ENCODE measurements at places on chromosomes 2 and 18.

- no peak for DNase-seq
Observed at GRCh38 chr2:47303341-47304148, 99.4 kb upstream of the MSH2 start.

DNA sequence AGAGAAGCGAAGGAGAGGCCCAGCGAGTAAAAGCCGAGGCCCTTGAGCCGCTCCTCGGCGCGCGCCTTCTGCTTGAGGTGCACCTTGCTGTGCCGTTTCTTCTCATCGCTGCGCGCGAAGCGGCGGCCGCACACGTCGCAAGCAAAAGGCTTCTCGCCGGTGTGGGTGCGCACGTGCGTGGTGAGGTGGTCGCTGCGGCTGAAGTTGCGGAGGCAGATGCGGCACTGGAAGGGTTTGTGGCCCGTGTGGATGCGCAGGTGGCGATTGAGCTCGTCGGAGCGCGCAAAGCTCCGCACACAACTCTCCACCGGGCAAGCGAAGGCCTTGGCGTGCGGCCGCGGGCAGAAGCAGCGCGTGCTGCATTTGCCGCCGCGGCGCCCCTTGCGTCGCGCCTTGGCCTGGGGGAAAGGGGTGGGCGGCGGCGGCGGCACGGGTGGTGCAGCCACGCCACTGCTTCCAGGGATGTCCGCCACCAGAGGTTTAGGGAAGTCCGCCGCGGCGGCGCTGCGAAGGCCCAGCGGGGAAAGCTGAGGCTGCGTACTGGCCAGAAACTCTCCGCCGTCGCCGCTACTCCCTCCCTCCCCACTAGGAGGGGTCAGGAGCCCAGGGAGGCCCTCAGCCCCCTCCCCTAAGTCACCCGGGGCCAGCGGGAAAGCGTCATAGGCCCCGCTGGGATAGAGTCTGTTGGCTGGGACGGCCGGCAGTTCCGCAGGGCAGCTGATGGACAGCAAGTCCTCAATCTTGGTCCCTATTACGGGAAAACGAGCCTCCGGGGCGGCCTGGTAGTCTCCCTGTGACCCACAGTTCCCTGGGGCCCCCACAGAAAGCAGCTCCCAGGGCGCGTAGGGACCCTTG is 1.7 kb downstream of the EGR4 start:
- DNase-seq, result no peak

DNA sequence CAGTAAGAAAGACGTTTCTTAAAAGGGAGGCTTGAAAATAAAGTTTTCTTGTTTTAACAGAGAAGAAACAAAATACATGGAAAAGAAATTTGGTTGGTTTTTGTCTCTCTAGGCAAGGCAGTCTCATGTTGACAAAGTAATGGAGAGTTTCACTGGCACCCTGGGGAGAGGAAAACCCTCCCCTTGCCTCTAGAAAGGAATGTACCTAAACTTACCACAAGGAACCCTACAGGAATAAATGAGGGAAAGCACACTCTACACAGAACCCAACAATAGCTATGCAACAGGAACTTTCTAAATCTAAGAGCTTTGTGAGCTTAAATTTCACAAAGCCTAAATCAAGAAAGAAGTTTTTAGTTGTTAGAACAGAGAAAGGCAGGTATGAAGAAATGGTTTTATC is 37.0 kb downstream of the FIGN start:
- no peak for DNase-seq

GRCh38 chr2:236167297-236168109 is 683 bp downstream of the GBX2 start:
- no peak for DNase-seq

DNA sequence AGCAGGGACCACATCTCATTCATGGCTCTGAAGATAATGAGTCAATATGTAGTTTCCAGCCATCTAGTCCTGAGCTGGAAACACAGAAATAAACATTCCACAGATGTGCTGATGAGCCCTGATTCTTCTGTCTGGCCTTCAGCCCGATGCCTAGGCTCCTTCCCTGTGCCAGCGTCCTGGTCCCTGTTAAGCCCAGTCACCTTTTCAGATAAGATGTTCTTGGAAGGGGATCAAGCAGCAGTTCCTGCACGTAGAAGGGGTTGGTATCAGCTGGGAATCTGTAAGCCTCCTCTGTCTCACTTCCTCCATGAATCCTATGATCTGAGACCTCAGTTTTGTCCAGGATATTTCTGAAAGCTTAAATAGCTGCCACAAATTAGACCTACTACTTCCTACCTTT is 149.3 kb downstream of the TTC32 start:
- no peak for DNase-seq

DNA sequence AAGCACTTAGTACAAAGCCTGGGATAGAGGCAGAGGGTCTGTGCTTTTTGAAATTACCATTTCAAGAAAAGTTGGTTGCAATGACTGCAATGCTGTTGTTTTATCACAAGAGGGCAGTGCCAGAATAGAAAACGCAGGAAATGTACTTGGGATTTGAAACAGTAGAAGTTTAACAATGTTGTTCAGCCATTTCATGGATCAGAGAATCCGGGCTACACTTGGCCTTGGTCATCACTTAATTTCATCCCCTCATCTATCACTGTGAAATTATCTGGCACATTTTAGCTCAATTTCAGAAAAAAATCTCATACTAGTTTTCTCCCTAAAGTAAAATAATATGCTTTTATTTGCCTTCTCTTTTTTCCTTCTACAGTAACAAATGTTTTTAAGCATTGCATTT is 70.8 kb downstream of the RAPGEF4 start:
- DNase-seq, result no peak

DNA sequence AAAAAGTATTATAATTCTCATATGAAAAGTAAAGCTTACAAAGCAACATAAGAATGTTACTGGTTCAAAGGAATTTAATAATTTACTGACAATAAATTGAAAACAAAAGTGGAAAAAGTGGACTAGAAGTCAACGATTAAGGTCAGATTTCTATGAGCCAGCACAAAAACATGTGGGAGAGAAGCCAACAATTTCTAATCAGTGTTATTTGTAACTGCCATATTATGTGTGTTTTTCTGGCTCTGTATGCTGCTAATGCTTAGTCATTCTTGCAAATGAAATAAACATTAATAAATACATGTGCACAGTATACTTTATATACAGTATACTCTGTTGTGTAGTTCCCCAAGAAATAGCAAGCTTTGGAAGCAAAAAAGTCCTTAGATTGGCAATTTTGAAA is 301.3 kb upstream of the RGPD4 start:
- DNase-seq, result no peak

- no peak for DNase-seq
Observed at GRCh38 chr2:149800624-149801542, 213.3 kb upstream of the MMADHC start.

DNA sequence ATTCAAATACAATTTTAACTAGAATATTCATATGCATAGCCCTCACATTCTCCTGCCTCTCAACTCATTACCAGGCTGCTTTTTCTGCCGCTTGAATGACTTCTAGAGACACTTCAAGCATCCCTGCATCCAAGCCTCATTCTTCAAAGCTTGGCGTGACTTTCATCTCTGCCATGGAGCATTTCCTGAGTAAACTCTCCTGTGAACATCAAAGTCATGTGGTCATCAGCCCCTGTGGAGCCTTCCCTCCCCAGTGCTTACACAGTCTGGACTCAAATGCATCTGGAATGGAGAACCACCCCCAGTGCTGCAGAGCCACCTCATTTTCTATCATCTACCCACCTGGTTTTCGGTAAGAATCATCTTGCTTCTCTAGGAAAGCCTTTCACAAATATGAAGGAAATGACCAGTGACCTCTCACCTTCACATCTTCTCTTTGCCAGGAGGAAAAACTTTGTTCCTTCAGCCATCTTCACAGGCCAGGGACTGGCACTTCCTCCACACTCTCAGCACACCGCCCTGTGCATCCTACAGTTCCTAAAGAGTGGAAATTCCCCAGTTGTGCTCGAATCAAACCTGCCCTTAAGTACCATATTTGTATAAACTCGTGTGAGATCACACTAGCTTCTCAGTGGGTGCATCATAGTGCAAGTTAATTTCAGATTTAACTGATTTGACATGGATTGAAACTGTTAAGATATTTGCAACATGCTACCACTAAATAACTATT is 116.4 kb downstream of the COL6A3 start:
- DNase-seq, result no peak

DNA sequence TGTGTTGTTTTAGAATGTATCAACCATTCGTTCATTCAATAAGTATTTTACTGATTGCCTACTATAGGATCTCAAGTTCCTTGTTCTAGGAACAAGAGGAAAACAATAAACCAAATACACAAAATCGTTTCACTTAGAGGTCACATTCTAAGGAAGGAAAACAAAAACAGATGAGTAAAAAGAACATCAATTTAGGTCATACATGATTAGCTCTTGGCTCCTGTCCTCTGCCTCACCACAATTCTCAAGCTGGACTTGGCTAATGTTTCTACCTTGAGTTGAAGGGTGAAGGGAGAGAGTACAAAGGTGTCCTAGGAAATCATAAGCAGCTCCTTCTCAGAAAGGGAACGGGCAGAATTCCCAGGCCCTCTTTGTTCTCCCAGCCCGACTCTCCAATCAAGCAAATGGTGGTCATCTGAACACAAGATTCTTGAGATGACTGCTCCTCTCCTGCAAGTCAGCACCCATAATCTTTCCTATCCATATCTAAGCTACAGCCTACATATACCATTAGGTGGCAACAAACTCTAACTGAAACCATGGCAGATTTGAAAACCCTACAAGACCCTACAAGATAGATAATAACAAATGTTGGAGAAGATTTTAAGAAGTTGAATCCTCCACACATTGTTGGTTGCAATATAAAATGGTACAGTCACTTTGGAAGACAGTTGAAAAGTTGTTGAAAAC is 76.0 kb downstream of the CBLN2 start:
- no peak for DNase-seq

DNA sequence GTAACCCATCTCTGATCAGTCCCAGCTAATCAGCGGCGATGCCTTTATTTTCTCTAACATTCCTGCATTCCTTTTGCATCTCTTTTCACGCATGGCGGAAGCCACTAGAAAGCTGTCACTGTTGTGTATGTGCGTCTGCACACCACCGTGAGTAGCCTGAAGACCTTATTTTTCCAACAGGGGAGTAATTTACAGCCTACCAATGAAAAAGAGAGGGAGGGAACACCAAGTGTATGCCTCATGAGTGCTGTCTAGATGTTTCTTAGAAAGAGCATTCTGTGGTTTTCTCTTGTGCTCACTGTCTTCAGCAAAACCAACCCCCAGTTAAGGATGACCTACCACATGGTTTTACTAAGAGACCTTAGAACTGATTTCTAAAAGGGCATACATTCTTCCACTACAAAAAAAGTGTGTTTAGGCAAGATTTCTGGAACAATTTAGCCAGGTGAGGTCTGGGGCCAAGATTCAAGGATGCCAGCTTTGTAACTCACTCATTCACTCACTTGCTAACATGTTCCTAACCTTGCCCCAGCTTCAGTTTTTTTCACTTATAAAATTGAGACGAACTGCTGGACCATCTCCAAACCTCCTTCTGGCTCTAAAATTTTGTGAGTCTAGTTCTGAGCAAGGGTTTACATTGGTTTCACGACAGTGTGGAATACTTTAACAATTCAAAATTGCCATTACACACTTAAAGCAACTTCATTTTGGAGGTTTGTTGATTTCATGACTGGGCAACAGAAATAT is 51.4 kb downstream of the BCL2 start:
- DNase-seq, result no peak

DNA sequence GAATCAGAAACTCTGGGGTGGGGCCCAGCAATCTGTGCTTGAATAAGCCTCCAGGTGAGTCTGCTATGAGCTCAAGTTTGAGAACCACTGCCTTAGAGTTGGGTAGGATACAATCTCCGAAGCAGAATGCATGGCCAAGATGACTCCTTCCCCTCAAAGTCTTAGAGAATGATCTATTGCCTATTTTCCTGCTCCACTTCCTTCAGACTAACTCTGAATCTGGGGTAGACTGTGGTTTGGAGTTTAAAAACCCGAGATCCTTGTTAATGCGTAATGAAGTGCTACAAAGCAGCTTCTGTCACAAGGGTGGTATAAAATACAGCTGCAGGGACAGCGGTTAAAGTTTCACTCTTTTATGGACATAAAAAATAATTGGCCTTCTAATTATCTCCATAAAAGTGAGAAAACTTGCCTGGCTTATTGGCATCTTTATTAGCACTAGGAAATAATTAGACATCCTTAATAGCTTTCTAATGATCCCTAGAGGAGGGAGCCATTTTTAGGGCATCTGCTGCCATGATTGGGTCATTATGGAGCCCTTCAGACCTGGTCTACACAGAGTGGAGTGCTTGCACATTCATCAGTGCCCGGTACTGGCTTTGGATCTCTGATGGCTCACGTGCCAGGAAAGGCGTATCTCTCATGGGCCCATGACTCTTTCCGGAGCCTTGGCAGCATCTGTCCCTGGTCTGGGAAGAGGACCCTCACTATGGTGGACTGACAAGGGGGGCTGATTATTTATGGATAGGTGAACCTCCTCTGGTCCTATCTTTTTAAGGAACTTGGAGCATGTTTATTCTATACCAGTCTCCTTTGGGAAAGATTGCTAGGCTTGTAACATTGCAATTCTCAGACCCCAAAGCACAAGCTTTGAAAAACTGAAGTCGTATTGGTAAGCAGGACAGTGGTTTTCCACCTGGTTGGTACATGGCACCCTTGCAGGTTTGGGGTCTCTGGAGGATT is 28.2 kb downstream of the SIX2 start:
- DNase-seq, result no peak

GRCh38 chr18:40949114-40949950 is 1005.7 kb upstream of the PIK3C3 start:
- DNase-seq, result no peak

DNA sequence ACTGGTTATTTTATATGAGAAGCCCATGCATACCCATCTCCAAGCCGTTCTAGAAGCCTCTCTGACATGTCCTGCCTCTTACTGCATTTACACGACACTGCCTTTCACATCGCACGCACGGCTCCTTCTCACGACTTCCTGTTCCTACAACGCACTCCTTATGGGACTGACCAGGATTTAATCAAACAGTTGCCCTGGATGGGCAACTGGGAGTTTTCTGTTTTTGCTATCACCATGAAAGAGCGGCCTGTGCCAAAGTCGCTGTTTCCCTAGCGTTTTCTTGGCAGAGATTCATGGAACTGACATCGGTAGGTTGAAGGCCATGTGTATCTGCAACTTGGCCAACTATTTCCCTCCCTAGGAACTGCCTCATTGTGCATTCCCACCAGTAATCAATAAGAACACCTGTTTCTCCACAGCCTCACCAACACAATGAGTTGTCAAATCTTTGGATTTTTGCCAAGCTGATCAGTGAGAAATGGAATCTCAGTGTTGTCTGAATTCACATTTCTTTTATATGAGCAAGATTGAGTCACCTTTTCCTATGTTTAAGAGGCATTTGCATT is 97.2 kb upstream of the OTOS start:
- DNase-seq, result no peak

GRCh38 chr2:143674051-143674450 is 544.8 kb downstream of the ARHGAP15 start:
- no peak for DNase-seq

DNA sequence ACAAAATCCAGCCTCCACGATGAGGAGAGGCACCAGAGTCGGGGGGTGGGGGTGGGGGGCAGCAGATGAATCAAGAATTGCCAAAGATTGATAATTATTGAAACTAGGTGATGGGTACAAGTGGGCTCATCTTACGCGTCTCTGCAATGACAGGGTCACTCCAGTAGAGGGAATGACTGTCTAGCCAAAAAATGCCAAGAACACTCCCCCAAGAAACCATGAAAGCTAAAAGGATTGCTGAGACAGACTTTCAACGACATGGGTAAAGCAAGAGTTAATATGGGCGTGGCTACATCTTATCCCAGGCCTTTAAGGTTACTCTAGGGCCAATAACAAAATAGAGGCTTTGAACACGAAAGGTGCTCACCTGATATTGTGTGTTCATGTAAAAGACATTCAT is 86.5 kb downstream of the STK39 start:
- DNase-seq, result no peak

All from activated T-helper 1 cell treated with anti-CD3 and anti-CD28 coated beads, Interleukin-12 subunit alpha, Interleukin-12 subunit beta, Interleukin-2, Interleukin-4 antibody, amounts not matched to agents 30 ng/mL and 10 ng/mL and 1 ng/mL, durations not matched to agents 14 hours and 24 hours and 36 hours (primary cell).